T47D (cell line): ENCODE measurements at places on chromosomes 5 and 9.

DNA sequence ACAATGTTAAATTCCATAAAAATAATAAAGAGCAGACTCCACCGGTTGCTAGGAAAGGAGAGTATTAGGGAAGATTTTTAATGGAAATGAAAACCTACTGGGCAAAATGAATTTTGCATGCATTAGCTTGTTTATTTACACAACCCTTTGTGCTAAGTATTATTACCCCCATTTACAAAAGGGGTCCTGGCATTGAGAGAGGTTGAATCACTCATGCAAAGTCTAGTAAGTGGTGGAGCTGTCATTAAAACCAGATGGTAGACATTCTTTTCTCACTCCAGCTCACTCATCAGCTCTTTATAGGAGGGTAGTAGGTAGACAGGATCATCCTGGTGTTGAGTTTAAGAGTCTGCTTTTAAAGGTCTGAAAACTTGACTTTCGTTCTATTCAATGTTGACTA is 395.1 kb downstream of the PLK2 start:
- no peak for DNase-seq

DNA sequence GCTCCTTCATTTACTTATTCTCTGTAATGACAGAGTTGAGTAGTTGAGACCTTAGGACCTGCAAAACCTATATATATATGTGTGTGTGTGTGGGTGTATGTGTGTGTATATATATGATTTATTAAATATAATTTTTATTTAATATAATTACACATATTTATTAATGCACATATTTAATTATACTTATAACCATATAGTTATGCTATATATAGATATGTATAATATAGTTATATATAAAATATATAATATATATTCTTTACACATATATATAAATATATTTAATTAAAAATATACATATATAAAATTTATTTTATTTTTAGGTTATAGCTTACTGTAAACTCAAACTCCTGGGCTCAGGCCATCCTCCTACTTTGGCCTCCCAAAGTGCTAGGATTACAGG is 23.7 kb downstream of the ACER2 start:
- no peak for DNase-seq

- no peak for DNase-seq
These were observed 12.3 kb upstream of the C5orf24 start for GRCh38 chr5:134833340-134834032.

DNA sequence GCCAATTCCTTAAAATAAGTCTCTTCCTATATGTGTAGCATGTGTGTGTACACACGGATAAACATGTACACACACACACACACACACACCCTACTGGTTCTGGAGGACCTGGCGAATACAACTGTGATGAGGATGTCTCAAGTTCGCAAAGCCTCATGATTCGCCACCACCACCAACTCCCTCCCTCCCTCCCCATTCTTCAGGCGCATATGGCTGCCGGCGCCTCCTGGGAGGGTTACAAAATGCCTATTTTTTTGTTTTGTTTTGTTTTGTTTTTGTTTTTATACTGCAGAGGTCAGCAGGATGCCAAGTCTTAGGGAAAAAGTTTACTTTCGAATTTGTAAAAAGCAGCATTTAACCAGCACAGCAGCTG is 88.0 kb downstream of the DAP start:
- DNase-seq, result no peak

DNA sequence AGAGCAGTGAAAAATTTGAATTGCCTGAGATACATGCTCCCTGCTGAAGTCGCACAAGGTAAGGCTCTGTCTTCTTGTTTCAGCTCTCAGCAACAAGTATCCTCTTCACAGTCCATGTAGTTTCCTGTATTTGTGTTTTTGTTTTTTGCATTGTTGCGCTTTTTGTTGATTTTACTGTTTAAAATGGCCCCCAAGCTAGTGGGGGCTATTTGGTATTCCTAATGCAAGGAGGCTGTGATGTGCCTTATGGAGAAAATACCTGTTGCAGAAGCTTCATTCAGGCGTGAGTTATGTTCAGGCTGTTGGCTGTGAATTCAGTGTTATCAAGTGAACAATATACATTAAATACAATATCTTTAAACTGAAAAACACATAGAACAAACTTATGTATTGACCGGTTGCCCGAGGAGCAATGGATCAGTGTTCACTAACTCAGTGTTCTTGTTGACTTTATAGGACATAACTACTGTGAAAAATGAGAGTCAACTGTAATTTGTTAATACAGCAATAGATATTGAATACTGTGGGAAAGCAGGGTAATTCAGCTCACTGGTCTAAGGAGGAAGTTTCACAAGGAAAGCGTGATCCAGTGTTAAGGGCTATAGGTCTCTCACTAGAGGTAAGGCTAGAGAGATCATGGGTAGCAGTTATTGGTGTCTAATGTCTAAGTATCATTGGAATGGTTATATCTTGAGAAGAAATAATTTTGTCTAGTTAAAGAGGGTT is 150.5 kb downstream of the GCNT1 start:
- no peak for DNase-seq

DNA sequence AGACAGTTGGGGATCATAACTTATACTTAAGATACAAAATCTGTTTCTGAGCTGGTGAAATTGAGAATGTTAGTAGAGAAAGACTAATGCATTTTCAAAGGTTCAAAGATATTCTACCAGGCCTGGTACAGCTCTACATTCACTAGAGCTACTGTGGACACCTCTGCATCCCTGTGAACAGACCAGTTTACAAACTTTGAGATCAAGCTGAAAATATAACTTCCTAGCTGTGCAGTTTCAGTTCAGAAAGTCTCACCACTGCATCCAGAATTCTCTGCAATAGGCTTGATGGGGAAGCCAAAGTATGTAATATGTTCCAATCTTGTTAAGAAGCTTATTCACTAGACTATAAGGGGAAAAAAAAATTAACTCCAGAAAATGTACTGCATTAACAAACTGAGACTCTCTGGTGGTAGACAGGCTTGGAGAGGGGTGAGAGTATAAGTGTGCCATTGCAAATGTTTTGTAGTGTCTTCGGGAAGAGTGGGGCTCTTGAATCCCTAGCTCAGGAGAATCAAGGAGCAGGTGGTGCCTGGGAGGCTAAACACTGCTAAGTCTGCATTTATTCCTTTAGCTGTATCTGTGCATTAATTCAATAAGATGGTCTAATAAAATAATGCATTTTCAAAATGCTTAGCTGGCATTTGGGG is 671.9 kb downstream of the NR2F1-AS1 start:
- DNase-seq, result no peak

DNA sequence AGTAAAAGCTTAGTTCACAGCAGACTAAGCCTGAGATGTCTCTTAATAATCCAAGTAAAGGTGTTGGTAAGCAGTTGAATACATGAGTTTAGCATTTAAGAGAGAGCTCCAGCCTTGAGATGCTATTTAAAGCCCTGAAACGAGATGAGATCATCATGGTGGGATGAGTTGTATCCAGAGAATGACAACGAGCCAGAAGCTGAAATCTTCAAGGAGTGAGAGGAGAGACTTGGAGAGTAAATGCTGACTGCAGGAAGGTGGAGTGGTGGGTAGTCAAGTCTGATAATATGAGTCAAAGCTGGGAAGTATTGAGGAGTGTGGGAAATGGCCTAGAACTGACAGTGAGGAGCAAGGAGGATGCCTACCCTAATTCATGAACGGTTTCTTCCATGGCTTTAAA is 53.7 kb downstream of the PLAC8L1 start:
- DNase-seq, result no peak

- DNase-seq, result no peak
These were observed 93.2 kb downstream of the LIX1 start for GRCh38 chr5:97049175-97049574.

- DNase-seq, result peak; percentile 42
These were observed 162.9 kb downstream of the TTLL11 start for GRCh38 chr9:121929893-121930875.

DNA sequence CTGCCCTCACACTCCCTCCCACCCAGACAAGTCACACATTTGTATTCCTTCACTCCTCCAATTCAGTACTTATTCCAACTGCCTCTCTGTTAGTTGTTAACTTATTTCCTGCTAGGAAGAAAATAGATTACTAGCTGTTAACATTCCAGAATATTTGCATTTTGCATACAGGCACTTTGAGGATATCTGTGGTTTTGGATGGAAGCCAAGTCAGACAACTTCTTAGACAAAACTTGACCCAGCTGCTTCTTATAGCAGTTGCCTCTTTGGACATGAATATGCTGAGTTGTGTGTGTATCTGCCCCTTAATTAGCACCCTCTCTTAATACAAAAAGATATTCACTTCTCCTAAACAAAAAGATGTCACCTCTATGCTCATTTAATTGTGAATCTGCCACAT is 1280.6 kb upstream of the ACO1 start:
- DNase-seq, result peak; percentile 13

- DNase-seq, result no peak
These were observed 207.0 kb upstream of the PANK3 start for GRCh38 chr5:168786147-168786546.

DNA sequence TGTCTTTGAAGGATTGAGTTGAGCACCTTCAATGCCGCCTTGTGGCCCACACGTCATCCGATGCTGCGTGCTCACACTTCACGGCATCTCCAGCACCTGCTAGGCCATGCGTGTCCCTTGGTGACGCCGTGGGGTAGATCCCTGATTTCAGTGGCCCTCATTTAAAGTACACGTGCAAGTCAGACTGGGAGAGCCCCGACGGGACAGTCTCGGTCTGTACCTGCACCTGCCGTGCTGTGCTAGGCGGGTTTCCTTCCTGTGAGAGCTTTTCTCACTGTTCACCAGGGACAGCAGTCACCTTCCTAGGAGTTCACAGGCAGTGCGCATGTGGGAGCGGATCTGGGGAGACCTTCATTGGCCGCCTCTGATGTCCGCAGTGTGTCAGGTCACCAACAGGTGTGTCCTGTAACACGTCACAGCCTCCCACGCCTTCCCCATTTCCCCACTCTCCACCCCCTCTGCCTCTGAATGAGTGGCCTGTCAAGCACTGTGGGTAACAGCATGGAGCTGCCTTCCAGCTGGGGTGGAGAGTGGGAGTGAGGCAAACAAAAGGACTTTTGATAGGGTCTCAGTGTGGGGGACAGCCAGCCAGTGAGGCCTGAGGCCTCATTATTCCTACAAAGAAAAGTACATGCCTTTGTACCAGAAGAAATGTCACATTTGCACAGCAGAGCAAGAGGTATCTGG is 236.4 kb downstream of the FANCC start:
- DNase-seq, result no peak

DNA sequence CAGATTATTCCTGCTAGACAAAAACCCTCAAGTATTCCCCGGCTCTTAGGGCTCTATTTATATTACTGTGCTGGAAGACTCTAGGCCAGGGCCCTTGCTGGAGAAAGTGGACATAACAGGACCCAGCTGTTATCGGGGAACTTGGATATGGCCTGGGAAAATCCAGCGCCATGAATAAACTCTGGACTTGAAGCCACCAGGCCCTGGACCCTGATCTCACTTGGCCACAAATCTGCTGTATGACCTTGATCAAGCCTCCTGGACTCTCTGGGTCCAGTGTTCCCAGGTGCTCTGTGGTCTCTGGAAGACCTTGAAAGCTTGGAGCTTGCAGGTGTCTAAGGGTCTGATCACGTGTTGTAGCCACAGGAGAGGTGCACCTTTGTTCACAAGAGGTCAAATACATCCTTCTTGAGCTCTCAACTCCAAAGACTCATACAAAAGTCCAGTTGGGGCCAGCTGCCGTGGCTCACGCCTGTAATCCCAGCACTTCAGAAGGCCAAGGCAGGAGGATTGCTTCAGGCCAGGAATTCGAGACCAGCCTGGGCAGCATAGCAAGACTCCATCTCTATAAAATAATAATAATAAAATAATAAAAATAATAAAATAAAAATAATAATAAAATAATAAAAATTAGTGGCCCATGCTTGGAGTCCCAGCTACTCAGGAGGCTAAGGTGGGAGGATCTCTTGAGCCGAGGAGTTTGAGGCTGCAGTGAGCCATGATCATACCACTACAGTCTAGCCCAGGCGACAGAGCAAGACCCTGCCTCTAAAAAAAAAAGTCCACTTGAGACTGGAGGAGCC is 26.5 kb downstream of the COL27A1 start:
- no peak for DNase-seq

GRCh38 chr9:133374612-133375115 is 1.2 kb downstream of the SURF4 start:
- DNase-seq, result no peak

DNA sequence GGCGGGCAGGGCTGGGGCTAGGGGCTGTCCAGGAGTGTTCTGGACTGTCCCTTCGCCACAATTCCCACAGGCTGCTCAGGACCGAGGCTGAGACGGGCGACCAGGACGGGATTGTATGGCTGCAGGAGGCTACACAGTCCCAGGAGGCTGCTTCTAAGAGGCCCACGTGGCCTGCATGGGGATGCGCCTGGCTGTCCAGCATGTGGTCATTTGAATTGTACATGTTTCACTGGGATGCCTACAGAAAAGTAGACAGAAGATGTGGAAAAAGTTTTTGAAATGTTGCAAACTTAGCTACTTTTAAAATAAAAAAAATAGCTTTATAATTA is 32.6 kb upstream of the SPTLC1 start:
- no peak for DNase-seq

- no peak for DNase-seq
These were observed 433.1 kb upstream of the CDH18 start for GRCh38 chr5:20420991-20421595.

DNA sequence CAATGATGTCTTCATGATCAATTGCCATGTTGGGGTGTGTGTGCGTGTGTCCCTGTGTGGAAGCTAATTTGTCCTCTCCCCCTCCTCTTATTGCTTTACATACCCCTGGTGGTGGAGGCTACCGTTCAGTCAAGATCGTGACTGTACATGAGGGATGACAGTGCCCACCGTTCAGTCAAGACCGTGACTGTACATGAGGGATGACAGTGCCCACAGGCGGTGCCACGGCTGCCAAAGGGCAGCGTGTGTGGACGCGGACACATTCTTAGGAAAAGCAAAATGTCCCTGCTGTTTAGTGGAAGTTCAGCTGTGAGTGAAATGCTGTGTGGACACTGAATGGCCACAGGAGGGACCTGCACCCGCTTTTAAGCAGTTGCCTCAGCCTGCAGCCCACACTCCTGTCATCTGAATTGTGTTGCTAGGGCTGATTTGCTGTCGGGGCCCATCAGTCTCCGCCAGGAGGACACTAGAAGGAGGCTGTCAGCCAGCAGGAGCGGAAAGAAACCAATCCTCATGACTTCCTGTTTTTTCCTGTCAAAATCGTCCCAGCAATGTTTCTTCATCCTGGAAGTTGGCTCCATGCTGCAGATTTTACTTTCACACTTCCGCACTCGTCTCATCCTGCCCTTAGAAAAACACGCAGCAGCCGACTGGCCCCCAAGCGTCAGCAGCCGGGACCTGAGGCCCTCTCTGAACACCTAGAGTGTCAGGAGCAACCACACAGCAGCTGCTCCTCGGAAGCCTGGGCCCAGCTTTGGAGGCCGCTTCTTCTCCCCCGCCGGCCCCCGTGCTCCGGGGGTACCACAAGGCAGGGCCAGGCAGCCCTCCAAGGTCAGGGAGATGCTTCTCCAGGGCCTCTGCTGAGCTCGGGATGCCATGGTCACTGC is 9.1 kb downstream of the OR2V1 start:
- DNase-seq, result no peak
